ENCODE measurements at places on chromosomes 7 and 10.

- DNase-seq: no peak
Observed at GRCh38 chr7:67105377-67105776, 108.7 kb downstream of the TYW1 start.

DNA sequence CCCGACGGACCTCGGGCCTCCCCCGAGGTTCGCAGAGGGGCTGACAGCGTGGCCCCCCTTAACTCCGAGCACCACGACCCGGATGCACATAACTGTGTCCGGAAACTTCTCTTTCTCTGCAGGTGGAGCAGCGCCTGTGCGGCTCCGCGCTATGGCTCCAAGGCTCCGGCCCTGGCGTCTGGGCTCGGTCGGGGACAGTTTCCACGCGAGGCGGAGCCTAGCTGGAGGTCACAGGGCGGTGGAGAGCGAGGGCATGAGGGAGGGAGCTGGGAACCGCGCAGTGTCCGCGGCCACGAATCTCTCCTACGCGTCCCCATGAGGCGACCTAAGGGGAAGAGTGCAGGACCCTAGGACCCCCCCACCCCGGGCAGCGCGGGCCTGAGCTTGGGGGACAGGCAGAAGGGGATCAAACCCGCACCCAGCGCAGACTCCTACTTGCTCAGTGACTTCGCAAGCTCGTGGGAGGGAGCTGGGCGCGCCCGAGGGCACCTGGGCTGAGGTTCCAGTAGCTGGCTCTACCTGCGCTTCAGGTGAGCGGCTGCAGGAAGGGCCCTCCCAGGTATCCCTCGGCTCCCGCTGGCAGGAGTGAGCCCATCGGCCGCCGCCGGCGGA is 8.6 kb upstream of the MNX1 start:
- no peak for DNase-seq

- no peak for DNase-seq
Observed at GRCh38 chr10:96767611-96768010, 47.3 kb upstream of the PIK3AP1 start.

GRCh38 chr10:20769481-20769880 is 127.6 kb downstream of the NEBL start:
- DNase-seq: no peak

GRCh38 chr7:114416129-114416990 is 1.7 kb downstream of the FOXP2 start:
- no peak for DNase-seq

GRCh38 chr7:115747174-115747573 is 283.4 kb downstream of the TFEC start:
- DNase-seq: no peak

DNA sequence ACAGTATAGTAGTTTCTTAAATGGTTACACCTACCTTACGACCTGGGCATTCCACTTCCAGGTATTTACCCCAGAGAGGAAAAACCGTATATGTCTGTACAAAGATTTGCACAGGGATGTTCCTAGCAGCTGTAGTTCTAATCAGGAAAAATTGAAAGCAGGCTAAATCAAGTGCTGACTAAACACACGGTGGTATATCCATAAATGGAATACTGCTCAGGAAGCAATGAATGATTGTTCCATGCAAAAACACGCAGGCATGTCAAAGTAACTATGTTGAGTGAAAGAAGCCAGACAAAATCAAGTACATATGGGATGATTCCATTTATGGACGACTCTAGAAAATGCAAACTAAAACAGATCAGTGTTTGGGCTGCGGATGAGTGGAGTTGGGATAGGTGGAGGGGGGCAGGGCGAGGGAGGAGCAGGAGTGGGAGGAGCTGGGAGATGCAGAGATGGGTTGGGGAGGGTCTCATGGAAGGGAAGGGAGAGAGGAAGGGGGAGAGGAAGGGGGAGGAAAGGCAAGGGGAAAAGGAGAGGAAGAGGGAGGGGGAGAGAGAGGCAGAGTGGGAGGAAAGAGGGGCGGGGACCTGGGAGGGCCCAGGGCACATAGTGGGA is 484 bp upstream of the MSRB2 start:
- DNase-seq: no peak

DNA sequence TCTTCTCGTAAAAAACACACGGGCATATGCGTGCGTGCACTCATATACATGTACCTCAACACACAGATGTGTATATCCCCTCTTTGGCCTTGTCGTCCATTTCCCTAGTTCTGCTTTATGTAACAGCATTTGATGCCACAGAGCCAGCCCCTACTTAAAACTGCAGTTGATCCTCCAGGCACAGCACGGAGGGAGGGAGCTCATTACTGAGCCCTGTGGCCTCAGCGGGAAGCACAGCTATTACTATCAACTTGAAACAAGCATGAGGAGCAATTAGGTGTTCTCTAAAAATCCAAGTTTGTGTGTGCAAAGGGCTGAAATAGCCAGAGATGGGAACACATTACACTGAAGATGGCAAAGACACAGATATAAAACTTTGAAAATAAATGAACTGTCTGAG is 580.9 kb downstream of the GLRX3 start:
- no peak for DNase-seq

GRCh38 chr7:155860840-155861479 is 48.7 kb upstream of the SHH start:
- DNase-seq: no peak

DNA sequence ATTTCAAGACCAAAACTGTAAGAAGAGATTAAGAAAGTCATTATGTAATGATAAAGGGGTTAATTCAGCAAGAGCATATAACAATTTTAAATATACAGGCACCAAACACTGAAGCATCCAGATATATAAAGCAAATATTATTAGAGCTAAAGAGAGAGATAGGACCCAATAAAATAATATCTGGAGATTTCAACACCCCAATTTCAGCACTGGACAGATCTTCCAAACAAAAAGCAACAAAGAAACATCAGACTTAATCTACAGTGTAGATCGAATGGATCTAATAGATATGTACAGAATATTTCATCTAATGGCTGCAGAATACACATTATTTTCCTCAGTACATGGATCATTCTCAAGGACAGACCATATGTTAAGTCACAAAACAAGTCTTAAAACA is 151.3 kb downstream of the COBL start:
- DNase-seq: no peak

DNA sequence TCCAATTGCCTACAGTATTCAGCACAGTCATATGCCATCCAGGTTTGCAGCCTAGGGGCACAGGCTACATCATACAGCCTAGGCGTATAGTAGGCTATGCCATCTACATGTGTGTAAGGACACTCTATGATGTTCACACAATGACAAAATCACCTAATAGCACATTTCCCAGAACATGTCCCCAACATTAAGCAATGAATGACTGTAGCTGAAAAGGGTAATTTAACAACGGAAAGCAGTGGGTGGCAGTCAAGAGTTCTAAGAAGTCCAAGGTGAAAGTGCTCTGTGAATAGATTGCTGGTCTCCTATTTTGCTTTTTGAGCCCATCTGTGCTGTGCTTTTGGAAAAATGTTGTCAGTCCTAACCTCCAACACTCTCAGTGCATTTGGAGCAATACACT is 162.6 kb downstream of the KLF6 start:
- DNase-seq: no peak

DNA sequence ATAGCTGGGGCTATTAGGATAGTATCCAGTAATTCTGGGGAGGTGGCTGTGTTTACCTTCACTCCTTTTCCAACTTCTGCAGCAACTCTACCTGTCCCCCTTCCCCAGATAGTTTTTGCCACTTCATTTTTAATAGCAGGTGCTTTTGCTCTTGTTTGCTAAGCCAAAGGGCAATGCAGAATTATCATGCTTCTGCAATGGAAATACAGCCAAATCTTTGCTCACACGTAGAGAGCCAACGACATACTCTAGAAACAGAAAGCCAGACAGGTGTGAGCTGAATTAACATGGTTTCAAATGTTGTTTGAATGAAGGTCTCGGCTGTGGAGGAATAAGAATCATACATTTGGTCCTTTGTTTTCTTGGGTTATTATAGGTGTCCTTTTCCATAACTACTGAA is 14.4 kb downstream of the PLEKHS1 start:
- no peak for DNase-seq

DNA sequence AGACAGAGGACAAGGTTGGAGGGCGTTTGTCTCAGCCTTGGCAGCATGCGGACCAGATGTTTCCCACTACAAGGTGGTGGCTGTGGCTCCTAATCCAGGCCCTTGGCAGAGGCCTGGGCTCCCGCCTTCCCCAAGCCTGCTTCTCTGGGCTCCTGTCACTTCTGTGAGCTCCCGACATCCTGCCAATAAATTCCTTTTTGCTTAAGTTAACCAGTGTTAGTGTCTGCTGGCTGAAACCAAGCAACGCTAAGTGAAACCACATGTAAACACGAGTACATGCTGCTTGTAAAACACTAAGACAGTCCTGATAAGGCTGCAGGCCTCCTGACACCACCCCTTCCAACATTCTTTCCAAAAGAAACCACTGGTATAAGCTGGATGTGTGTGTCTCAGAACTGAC is 263.6 kb upstream of the ZMIZ1 start:
- DNase-seq: no peak

Data from stimulated activated CD8-positive, alpha-beta memory T cell treated with anti-CD3 and anti-CD28 coated beads, Interleukin-4, amount 100 ng/mL, for 4 hours (primary cell).